ENCODE measurements at places on chromosomes 5 and 9.

GRCh38 chr9:127885508-127886281 is 8.2 kb upstream of the AK1 start:
- no peak for DNase-seq

- no peak for DNase-seq
Observed at GRCh38 chr9:135087899-135088347, 455 bp downstream of the OLFM1 start.

- DNase-seq: no peak
Observed at GRCh38 chr9:77023726-77024125, 4.3 kb downstream of the FOXB2 start.

DNA sequence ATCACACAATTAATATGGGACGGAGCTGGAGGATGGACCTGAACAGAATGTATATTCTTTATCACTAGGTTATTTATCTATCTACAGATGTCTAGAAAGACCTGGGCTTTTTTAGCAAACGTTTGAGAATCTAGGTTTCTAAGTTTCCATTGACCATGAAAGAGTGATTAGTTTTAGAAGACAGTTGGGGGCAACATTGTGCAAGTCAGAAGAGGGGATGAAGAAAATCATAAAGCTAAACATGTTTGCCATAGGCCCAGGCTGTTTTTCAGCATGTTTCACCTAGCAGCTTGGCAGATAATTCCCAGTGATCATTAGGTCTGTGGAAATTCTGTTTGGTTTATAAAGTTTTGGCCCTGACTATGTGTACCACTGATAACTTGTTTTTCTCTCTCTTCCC is 44.1 kb upstream of the CDKN2B start:
- no peak for DNase-seq
